Upper lobe of right lung (tissue), 1 donor: ENCODE measurements at places on chromosomes 7 and 10. TPM values are rescaled to one million over a fixed set of nuclear protein-coding genes. Genes with fewer than 3 reads are reported as not detected.

DNA sequence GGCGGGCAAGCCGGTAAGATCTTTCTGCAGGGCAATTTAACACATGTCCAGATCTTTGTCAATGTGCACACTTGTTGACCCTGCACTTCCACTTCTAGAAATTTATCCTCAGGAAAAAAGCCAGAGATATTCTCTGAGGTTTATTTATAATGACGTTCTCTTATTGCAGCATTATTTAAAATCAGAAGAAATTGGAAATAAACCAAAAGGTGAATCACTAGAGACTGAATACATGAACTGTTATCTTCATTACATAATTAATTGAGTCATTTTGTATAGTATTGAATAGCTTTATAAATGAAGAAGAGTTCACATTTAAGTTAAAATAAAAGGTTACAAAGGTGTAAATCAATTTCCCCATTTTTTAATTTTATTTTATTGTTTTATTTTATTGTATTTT is 16.3 kb upstream of the SAR1A start:
- DNase-seq: no peak

GRCh38 chr7:33448035-33448434 is 318.7 kb downstream of the BBS9 start:
- DNase-seq: no peak

GRCh38 chr10:3875842-3876235 is 90.8 kb upstream of the KLF6 start:
- no peak for DNase-seq

PRPS1L1 gene
- not detected for total RNA-seq

DNA sequence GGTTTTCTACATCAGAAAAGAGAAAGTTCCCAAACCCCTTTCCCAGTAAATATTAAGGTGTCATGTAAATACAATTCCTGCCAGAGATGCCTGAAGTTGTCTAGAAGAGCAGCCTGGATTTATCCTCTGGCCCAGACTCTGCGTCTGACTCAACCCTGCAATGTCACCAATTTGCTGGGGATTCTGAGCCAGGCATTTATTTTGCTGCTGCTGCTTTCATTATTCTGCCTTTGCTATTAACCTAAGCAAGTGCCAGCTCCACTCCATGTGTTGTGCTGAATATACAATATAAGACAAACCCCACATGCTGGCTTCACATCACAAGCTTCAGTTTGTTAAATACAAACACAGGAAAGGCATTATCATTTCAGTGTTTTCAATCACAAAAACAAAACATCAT is 59.1 kb downstream of the ELAPOR2 start:
- DNase-seq: no peak

DNA sequence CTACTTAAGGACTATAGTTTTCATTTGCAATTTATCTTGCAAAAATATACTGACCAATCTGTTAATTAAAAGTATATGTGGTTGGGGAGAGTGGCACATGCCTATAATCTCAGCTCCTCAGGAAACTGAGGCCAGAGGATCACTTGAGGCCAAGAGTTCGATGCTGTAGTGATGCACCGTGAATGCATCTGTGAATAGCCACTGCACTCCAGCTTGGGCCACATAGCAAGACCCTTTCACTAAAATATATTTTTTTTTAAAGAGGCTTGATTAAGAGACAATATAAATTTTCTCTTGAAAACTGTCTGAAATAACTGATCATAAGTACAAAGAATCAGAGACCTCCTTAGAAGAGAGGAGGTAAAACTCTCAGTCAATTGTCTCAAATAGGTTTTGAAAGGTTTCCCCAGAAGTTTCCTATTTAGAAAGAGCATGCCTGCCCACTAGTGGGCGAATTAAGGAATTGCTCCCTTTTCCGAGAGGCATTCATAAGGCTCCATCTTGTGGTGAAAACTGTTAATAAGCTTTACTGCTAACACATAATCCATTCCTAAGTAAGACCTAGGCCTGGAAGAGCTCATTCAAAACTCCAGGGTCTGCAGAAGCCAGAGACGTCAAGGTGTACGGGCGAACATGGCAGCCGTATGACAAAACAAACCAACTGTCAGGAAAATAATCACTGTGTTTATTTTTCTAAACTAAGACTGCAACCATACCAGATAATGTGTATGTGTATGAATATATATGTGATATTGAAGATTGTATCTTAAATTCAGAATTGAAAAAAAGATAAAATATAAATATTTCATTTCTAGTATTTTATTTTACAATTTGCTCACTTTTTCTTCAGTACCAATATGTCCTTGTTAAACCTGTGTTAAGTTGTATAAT is 6.8 kb upstream of the TAS2R40 start:
- DNase-seq: no peak

- DNase-seq: peak; percentile 74
These were observed 918 bp downstream of the PWWP2B start for GRCh38 chr10:132397671-132398565.

DNA sequence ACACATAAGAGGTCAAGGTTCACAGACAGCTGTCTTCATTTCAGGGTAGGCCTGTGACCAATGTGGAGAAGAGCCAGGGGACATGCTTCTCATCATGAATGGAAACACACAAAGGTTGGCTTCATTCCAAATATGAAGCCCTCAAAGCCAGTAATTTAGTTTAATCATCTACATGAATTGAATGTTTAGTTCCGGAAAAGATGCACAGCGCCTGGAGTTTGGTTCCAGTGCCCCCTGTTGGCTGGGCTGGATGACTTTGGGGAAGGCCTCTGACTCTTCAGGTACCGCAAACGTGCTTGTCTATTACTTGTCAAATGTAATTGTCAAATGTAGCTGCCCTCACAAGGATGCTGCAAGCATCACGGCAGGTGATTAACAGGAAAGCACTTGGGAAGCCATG is 130.7 kb downstream of the ADRA2A start:
- DNase-seq: no peak

GRCh38 chr7:65832281-65832680 is 40.6 kb upstream of the VKORC1L1 start:
- DNase-seq: no peak
